ENCODE measurements at places on chromosomes 3 and 15.

DNA sequence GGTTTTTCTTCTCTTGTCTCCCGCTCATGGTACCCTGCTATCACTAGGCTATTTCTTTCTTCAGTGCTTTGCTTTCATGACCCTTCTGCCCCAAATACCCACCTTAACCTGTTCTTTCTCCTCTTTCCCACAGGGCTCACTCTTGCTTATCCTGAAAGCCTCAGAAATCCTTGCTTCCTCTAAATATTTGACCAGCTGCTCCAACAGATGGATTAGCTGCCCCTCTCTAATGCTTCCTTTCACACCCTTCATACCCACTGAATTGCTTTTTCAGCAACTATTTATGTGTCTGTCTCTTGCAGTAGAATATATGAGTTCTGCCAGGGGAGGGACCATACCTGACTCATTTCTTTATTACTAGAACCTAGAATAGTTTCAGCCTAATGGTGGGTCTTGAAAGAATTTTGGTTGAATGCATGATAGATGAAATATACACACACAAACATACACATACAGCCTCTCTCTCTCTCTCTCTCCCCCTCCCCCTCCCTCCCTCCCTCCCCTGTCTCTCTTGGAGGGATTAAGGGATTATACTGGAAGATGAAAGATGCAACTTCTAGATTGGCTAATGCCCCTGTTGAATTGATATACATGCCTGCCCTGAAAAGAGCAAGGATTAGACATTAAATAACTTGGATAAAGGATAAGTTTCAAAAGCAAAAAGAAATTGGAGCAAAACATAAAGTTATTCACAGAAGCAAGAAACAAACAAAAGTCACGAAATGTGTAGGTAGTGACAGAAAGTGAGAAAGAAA, 95.0 kb upstream of the GADL1 start:
- no peak for DNase-seq

DNA sequence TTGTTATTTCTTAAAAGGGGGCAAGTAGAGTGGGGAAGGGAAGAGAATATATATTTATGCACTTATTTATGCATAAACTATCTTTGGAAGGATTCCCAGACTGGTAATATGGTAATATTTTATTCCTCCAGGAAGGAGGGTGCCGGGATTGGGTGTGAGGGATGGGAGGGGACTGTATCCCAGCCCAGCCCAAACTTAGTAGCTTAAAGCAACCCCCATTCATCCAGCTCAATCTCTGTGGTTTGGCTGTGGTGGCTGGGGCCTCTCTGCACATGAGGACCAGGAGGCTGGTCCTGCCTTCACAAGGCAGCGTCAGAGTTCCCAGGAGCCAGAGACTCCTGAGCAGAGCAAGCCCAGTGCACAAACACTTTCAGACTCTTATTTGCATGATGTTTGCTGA, 48.4 kb downstream of the CCNL1 start:
- no peak for DNase-seq

GRCh38 chr3:167491621-167492020, 17.8 kb upstream of the SERPINI2 start:
- DNase-seq, result no peak

- DNase-seq, result no peak
These were observed 56.5 kb downstream of the NEK11 start for GRCh38 chr3:131082871-131083863.

- DNase-seq, result no peak
These were observed 328.8 kb upstream of the GRM7 start for GRCh38 chr3:6532101-6532500.

DNA sequence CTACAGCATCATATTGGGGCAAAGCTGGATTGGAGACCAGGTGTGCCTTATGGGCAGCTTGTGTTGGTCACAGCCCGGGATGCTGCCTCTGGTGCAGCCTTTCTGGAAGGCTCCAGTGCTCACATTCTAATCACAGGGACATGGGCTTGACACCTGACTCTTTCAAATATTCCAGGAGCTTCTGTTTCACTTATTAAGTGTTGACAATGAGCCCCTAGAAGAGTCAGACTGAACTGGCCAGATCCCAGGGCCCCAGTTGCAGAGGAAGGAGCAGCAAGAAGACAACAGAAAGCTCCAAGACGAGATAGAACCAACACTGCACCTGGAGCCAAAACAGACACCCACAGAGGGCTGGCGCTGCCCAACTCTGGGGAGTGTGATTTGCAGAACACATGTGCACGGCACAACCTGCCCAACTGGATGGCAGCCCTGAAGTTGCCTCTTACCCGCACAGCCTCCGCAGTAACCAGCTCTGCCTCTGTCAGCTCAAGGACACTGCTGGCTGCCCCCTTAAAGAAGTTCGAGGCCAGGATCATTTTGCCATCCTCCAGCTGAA, 30.3 kb downstream of the ALDH1L1 start:
- no peak for DNase-seq

- no peak for DNase-seq
These were observed 652.5 kb upstream of the NECTIN3 start for GRCh38 chr3:110419096-110419495.

GRCh38 chr3:99967796-99968195, 146.5 kb downstream of the FILIP1L start:
- no peak for DNase-seq

DNA sequence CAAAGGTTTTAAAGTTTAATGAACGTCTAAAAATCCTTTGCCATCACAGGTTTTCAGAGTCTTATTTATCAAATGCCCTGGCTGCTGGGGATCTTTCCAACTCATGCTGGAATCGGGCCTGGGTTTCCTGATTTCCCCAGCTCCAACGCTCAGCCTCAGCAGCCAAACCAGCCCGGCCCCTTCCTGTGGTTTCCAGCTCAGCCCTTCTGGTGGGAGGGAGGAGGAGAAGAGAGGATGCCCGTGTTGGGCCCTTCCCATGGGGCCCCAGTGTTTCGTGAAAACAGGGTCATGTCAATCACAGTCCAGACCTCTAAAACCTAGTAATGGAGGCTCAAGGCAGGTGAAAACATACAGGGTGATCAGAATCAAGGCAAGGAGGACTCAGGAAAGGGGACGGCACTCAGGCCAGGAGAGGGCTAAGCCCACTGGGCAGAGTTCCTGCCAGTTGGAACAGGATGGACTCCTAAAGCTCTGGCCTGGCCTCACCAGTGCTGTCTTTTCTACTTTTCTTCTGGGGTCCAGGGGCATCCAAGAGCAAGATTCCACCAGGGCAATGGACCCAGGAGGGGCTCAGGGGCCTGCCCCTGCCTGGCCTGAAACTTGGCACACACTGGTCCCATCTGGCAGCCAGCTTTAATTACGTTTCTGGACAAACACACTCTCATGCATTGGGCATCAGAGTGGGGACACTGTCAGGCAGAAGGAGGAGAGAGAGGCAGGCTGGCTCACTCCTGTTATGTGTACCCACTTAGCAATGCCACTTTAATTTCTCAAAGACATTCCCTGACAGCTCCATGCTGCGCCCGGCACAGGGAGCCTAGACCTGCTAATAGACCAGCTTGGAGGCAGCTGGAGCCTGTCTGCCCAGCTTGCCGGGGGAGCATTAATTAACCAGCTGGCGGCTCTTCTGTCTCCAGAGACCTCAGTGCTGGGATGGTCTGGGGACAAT, 194.6 kb downstream of the FAM43A start:
- DNase-seq, result no peak

GRCh38 chr15:31031471-31032067, 40.1 kb upstream of the MTMR10 start:
- no peak for DNase-seq

DNA sequence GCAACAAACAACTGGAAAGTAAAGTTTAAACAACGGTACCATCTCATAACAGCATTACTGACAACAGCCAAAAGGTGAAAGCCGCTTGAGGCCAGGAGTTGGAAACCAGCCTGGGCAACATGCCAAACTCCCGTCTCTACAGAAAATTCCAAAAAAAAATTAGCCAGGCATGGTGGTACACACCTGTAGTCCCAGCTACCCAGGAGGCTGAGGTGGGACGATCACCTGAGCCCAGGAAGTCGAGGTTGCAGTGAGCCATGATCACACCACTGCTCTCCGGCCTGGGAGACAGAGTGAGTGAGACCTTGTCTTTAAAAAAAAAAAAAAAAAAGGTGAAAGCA, 4.4 kb downstream of the TNK2 start:
- DNase-seq, result no peak

GRCh38 chr15:64975390-64975789, 14.3 kb downstream of the SPG21 start:
- DNase-seq, result no peak

- no peak for DNase-seq
These were observed 26.6 kb downstream of the CGGBP1 start for GRCh38 chr3:88032245-88032644.

DNA sequence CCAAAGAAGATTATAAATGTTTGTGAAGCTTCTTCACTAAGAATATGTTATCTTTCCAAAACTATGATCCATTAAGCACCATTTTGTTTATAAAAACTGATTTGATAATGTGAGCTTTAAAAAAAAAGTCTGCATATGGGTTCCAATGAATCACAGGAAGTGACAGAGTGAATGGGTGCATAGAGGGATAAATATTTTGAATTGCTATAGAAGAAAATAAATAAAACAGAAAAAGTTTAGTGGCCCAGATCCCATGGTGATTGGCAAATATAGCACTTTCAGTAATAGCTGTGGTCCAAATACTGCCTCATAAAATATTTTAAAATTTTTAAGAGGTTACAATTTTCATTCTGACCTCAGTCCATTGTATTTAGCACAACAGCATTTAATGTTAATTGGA, 19.2 kb downstream of the CPA3 start:
- DNase-seq, result no peak

DNA sequence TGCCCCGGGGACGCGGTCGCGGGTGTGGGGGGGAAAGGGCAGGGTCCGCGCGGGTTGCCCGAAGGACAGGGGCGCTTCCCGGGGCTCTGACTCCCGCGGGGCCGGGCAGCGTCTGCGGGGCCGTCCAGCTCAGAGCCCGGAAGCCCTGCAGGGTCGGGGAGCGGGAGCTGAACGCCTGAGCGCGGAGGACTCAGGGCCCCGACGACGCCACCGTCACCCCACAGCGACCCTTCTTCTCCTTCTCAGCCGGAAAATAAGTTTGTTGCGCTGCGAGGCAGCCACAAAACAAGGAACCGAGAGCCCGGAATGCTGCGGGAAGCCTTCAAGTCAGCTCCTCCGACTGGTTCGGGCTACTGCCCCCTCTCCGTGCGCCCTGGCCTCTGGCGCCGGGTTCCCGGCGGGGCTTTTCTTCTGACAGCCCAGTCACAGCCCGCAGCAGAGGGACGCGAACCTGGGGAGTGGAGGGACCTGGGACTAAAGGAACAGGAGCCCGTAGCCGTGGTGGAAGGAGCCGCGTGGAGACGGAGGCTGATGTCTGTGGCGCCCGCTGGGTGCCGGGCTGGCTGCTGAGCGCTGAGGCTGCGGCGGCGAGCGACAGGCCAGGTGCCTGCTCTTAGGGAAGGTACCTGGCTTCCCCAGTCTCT, 484 bp downstream of the CNTN4 start:
- DNase-seq, result no peak

GRCh38 chr3:130383424-130383823, 38.0 kb downstream of the COL6A5 start:
- no peak for DNase-seq

DNA sequence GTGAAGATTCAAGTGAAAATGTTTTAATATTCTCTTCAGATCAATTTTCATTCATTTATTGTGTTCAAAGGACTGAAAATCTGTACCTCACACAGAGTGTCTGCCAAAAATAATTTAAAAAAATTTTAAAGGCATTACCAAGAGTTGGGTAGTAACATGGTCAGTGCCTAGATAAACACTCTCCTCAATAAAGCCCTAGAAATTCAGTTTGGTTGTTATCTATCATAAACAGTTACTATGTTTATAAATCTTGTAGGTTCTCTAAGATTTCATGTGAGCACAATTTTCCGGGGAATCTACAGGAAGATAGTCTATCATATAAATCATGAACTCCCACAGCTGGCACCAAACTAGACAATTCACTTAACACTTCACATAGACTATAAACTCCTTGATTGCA, 128.6 kb downstream of the GSK3B start:
- DNase-seq, result no peak

- DNase-seq, result no peak
These were observed 195.8 kb downstream of the ZMAT3 start for GRCh38 chr3:178875836-178876235.

GRCh38 chr3:13637311-13637891, 88.5 kb downstream of the FBLN2 start:
- no peak for DNase-seq

- no peak for DNase-seq
These were observed 163.1 kb downstream of the RPLP1 start for GRCh38 chr15:69615736-69616135.

DNA sequence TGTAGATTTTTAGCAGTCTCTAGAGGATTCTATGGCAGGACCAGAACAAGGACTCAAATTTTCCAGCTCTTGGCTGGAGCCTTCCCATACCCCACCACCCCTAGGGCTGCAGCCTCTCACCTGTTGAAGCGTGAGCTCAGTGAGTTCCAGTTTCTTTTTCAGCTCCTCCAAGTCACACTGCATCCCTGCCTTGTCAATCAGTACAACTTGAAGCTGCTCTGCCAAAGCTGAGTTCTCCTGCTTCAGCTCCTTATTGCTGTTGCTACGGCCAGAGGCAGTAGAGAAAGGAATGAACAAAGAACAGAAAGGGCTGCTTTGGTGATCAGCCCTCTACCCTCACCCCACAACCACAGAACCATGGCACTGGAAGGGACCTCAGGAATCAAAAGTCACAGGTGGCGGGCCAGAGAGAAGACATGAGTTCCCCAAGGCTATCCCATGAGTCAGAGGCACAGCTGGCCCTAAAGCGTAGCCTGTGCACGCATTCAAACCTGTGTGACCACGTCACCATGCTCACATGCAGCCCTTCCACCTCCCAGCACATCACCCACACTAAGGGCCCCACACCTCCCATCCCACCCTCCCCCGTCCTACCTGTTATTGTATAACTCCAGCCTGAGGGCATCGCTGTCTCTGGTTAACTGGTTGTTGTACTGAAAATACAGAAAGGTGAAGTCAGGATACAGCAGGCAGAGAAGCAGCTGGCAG, 83.3 kb upstream of the C2CD4B start:
- DNase-seq, result no peak

- DNase-seq, result no peak
These were observed 50.5 kb upstream of the SPSB4 start for GRCh38 chr3:141000686-141001085.

GRCh38 chr3:36817806-36818533, 53.6 kb upstream of the DCLK3 start:
- DNase-seq, result no peak

DNA sequence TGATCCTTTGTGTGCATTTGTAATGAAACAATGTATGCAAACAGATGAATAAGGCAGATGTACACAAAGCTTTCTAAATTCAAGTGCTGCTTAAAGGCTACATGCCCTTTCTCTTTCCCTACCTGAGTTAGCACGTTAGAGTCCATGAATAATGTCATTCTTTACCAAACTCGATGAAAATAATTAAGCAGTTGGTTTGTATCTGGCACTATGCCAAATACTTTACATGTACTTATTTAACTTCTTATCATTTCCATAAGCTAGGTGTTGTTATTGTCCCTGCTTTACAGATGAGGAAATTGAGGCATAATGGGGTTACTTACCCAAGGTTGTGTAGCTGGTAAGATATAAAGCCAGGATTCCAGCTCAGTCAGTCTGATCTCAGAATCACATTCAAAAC, 2.4 kb downstream of the GPR171 start:
- DNase-seq, result no peak

All from stimulated activated CD4-positive, alpha-beta T cell treated with anti-CD3 and anti-CD28 coated beads, TNF-alpha, amount 100 ng/mL, for 48 hours (primary cell).